ENCODE measurements at places on chromosomes 5 and 9.
A peak's percentile ranks its signal among the peaks of the same experiment; 100 is the strongest.

DNA sequence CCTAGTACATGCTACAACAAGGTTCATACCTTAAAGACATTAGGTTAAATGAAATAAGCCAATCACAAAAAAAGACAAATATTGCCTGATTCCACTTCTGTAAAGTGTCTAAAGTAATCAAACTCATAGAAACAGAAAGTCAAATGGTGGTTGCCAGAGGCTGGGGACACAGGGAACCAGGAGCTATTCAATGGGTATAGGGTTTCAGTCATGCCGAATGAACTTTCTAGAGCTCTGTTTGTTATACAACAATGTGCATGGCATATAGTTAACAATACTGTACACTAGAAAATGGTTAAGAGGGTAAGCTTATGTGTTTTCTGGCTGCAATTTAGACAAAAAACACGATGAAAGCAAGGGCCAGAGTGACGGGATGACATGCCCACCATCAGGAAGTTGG is 70.8 kb upstream of the EGFLAM start:
- DNase-seq: no peak

GRCh38 chr5:9059920-9060691 is 485.8 kb downstream of the SEMA5A start:
- DNase-seq: no peak

DNA sequence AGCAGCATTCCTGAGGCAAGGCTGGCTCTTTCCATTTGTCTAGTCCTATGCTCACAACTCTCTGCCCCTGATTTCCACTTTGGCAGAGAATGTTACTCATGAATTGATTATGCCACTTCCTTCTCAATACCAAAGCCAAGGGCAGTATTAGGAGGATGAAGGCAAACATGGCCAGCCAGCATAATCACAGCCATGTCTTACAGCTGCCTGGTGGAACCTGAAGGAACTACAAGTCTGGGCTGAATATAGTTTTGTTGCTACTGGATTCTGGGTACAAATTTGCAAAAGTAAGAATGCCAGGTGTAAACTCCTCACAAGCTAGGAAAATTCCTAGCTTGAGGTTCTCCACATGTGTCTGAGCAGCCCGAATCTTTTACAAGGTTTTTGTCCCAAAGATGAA is 4.2 kb downstream of the SIL1 start:
- no peak for DNase-seq

GRCh38 chr5:6522331-6522730 is 73.7 kb downstream of the UBE2QL1 start:
- no peak for DNase-seq

DNA sequence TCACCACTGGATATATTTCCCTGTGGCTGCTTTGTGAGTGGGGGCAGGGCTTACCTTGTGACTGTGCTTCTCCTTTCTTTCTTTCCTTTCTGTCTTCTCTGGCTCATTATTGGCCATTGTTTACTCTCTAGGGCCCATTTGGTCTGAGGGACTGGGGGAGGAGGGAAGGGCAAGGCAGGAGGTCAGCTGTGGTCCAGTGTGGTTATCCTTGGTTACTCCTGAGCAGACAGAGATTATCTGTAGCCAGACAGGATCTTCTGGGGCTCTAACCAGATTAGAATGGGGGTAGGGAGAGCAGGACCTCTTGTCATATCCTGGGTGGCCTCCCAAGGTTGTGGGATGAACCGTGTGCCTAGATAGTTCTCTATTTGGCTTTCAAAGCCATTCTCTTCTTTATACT is 71.2 kb downstream of the ANKRD55 start:
- DNase-seq: no peak

DNA sequence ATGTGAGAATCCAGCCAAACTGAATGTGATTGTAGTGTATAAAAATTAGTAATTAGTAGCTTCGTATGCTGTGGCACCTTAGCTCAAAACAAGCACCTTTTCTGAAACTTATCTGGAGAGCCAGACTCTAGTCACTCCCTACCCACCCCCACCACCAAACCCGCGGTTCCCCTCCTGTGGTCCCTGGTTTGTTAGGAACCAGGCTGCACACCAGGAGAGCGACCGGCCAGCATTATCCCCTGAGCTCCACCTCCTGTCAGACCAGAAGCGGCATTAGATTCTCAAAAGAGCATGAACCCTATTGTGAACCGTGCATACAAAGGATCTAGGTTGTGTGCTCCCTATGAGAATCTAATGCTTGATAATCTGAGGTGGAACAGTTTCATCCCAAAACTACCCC is 498.6 kb downstream of the CHSY3 start:
- DNase-seq: no peak

DNA sequence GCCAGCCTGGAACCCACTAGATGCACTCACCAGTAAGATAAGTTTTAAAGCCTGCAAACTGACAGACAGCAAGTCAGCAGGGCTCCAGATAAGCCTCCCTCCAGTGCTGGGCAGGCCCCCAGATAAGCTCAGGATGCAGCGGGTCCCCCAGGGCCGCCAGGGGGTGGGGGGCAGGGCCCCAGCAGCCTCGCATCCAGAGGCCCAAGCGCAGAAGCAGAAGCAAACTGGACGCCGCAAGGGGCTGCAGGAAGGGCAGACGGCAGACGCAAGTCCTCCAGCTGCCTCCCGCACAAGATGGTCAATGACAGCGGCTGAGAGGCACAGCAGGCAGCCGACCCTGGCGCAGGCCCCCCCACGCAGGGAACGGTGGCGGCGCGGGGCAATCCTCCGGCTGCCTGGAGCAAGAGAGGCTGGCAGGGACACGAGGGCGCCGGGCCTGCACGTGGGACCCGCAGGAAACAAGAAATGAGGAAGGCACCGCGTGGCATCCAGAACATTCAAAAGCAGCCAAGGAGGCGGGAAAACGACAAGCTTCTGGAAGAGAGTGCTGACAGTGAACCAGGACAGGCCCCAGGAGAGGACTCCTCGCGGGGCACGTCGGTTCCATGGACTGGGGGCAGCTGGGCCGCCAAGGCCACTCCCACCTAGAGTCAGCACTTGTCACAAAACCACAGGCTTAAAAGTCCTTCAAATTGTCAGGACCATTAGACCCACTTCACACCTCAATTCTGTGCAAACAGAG is 49.8 kb downstream of the ROR2 start:
- DNase-seq: no peak

GRCh38 chr9:130444565-130445221 is at the start of gene ASS1:
TSS of gene ASS1 (plus strand) at chr9:130444961. CDS start at chr9:130452229, 7,268 bp downstream.
- peak; percentile 15 for DNase-seq

DNA sequence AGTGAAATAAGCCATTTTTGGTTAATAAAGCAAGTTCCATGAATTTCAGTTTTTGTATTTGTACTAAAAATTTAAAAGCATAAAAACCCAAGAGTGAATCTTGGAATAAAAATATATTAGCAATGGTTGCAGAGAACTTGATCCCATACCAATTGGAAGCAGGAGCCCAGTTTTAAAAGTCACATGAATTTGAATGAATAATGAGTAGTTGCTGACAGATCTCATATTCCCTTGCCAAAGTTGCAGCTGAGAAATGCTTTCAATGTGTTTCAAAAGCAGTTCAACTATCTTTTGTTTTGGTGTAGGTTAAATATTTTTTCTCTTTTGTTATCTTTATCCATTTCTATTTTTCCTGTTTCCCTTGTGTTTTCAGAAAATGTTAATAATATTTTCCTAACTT is 818.6 kb downstream of the CDH18 start:
- DNase-seq: no peak

GRCh38 chr5:172102913-172103626 is 85.0 kb downstream of the STK10 start:
- no peak for DNase-seq

DNA sequence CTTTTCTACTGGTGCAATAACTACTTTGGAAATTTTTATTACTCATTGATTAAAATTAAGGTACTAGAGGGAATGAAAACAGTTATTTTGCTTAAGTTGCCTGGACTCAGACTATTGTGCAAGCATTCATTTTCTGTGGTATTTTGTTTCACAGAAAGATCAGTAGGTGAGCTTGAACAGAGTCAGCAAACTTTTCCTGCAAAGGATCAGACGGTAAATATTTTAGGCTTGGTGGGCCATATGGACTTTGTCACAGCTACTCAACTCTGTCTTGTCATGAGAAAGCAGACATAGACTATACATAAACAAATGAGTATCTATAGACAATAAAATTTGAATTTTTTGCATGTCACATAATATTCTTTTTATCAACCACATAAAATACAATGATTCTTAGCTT is 1036.4 kb downstream of the NR2F1-AS1 start:
- no peak for DNase-seq

- no peak for DNase-seq
Observed at GRCh38 chr5:180070756-180071530, 616 bp downstream of the RNF130 start.

DNA sequence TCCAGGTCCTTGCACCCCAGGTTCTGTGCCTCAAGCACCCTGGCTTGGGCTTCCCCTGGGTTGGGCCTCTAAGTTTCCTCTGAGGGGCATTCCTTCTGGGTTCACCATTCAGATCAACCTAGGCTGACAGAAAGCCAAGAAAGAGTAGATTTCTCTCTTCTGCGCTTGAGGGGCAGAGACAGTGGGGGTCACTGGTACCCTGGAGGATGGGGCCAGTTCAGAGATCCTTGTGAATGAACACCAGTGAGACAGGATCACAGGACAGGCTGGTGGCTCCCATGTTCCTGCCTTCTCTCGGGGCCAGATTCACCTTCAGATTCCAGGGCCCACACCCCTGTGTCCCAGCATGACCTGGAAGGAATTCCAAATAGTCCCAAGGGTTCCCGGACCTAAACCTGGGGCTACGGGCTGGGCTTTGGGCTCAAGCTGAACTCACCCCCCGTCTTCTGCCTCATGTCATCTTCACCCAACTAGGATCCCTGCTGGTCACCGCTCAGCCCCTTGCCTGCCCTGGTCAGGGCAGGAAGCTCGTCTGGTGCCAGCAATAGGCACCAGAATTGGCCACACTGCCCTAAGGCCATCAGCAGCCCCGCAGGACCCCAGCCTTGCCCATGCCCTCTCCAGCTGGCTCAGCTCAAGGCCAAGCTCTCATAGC is 91.8 kb upstream of the MVB12B start:
- DNase-seq: no peak

DNA sequence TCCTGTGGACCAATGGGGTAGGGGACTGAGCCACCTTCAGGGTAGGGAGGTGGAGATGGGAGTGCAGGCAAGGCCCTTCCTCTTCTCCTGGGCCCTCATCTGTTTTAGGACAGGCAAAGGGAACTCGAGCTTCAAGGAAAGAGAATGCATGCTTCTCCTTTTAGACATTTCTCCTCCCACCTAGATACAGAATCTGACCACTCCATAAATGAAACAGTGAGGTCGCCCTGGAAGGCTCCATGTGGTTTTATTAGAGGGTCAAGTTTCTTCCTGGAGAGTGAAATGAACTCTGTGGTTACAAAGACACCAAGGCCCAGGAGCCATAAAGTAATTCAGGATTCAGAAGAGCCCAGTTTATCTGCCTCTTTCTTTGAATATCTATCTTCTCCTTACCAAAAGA is 14.9 kb downstream of the LHFPL2 start:
- DNase-seq: no peak

DNA sequence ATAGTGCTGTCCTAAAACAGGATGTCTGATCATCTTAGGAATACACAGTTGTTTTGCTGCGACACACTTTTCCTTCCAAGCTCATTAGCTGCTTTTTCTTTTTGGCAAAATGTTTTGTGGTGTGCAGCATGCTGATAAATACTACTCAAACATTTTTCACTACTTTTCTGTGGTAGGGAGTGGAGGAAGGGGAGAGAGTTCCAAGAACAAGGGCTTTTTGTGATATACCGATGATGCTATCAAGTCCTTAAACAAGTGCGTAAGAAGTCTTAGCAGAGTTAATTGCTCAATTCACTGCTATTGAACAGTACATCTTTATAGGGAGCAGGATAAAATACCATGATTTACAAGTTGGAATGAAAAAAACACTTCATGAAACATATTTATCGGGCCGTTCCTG is 23.6 kb upstream of the TEK start:
- DNase-seq: no peak

DNA sequence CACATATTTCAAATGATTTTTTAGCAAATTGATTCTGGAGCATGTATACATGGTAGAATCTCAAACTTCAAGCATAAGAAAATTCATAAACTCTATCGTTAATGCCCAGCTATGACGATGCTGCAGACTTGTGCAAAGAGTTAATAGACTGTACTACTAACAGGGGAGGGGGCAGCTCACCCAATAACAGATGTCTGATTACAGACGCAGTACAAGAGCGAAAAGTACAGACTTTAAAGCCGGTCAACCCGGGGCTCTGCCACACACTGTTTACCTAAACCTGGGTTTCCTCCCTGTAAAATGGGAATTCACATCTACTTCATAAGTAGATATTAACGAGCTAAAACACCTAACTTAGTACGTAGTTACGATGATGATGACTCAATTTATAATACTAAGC is 651 bp downstream of the TRIM23 start:
- no peak for DNase-seq

GRCh38 chr5:56412601-56413379 is 179.7 kb upstream of the ANKRD55 start:
- no peak for DNase-seq

DNA sequence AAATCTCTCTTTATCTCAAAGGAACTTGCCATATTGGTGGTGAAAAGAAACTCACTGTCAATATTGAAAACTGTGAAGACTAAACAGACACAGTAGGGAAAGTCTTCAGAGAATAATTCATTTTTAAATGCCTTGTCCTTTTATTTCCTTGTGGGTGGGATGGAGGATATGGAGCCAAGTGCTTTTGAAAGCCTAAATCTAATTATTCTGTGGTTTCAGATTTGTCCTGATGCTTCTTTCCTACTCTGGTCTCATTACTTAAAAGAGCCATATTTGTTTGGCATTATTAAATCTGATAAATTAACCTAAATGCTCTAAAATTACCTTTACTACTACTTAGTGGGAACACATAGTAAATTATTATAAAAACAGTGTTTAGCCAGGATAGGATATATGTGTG is 258.3 kb upstream of the EFNA5 start:
- no peak for DNase-seq

DNA sequence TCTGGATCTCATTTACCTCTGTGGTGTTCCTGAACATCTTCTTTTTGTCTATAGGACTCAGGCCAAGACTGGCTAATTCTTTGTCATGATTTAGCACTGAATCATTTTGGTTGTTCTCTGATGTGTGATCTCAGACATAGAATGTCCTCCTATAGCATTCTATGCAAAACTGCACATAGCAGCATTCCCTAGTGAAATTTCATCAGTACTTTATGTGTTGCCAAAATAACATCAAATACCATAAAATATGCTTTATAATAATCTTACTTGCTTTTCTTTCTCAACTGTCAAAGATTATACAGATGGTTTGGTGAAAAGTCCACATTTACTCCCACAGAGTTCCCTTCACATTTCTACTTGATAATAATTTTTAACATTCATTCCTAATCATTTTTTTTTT is 115.7 kb upstream of the MPDZ start:
- no peak for DNase-seq

- DNase-seq: no peak
Observed at GRCh38 chr5:109589986-109590385, 99.7 kb upstream of the MAN2A1 start.

- no peak for DNase-seq
Observed at GRCh38 chr9:134846699-134847098, 33.9 kb upstream of the FCN2 start.

GRCh38 chr5:78985116-78985724 is at the start of gene ARSB:
TSS of gene ARSB (minus strand) at chr5:78985310. CDS start at chr5:78985248, 62 bp downstream.
- peak; percentile 36 for DNase-seq

- DNase-seq: no peak
Observed at GRCh38 chr5:103744159-103744558, 181.6 kb upstream of the NUDT12 start.

- DNase-seq: no peak
Observed at GRCh38 chr9:110579034-110579861, at the start of gene SVEP1. TSS of gene SVEP1 (minus strand) at chr9:110579741. CDS start at chr9:110579543, 198 bp downstream.

- DNase-seq: no peak
Observed at GRCh38 chr5:59587489-59588337, 305.8 kb downstream of the PDE4D start.

Data from activated CD4-positive, alpha-beta T cell treated with anti-CD3 and anti-CD28 coated beads for 1 hour (primary cell).